NCI-H510A treated with DMSO at 0.1 percent for 48 hours (cell line): ENCODE measurements at places on chromosomes 6 and 20.

GRCh38 chr6:8881663-8882062 lies 446.3 kb upstream of the SLC35B3 start:
- no peak for DNase-seq

DNA sequence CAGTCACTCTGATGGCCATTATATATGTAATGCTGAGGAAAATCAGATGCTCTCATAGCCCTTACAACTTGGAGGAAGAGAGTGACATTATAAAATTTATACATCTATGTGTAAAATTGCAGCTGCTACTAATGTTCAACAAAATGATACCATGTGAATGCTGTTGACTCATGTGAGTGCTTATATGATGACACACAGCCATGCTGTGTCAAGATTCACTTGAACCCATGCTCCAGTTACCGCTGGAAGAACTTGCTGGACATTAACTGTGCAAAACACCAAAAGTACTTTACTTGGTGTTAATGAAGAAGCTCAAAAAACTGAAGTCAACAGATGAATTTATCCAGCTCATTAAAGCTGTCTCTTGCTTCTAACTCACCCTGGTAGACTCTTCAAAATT lies 318.9 kb upstream of the PLCB4 start:
- no peak for DNase-seq

DNA sequence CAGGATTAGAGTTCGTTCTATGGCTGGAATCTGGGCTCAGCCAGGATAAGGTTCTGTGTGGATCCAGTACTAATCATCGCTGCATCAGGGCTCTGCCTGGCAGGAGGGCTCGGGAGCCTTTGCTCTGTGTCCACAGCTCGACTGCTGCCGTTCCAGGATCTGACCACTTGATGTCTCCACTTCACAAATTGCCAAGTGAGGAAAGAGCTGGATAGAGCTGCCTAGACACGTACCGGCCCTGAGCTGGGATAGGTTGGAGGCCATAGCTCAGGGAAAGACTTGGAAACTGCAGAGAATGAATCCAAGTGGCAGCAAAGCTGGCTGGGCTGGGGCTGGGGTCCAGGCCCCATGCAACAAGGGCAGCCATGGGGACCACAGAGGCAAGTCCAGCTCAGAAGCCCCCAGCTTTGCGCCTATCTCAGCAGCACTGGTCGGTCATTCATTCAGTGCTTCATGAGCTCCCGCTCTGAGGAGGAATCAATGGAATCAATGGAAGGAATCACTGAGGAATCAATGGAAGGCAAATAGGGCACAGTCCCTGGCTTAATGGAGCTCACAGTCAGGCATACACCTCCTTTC lies 38.0 kb upstream of the TOP1 start:
- DNase-seq: peak; percentile 85

DNA sequence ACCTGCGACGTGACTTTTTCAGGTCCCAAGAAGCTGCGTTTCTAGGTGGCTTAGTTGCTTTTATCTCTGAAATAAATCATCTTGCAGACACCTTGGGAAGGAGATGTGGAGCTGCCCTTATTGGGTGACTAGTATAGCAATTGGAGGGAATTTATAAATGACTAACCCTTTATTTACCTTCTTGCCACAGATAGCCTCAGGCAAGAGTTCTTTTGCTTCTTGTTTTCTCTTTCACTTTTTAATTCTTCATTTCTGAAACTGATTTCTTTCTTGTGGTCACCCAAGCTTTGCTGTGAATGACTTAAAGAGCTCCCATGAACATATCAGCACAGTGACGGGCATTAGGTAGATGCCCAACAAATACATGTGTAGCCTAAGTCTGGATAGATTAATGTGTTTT lies 3.0 kb downstream of the ADGRF4 start:
- no peak for DNase-seq

GRCh38 chr6:38239719-38240451 lies 399.8 kb downstream of the BTBD9 start:
- DNase-seq: no peak

DNA sequence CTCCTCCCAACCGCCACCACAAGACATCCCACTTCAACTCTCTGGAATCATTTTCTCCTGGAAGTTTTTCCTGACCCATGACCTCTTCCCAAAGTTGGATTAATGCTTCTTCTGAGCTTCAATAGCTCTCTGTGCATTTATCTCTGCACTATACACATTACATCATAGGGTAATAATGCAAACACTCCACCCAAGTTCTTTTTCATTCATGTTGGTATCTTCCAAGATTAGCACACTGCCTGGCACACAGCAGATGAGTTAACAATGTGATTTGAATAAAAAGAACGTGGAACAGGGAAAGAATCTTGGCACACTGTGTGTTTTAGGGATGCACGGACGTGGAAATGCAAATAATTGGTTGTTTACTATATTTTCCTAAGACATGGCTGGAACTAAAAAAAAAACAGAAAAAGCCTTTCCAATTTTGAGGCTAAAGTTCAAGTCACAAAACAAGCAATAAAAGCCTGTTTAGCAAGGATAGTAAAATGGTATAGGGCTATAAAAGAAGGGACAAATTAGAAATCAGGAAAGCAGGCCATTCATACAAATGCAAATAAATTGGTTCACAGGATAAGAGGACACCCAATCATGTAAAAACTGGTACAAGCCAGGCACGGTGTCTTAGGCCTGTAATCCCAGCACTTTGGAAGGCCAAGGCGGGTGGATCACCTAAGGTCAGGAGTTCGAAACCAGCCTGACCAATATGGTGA lies 1.6 kb upstream of the FAM135A start:
- no peak for DNase-seq

DNA sequence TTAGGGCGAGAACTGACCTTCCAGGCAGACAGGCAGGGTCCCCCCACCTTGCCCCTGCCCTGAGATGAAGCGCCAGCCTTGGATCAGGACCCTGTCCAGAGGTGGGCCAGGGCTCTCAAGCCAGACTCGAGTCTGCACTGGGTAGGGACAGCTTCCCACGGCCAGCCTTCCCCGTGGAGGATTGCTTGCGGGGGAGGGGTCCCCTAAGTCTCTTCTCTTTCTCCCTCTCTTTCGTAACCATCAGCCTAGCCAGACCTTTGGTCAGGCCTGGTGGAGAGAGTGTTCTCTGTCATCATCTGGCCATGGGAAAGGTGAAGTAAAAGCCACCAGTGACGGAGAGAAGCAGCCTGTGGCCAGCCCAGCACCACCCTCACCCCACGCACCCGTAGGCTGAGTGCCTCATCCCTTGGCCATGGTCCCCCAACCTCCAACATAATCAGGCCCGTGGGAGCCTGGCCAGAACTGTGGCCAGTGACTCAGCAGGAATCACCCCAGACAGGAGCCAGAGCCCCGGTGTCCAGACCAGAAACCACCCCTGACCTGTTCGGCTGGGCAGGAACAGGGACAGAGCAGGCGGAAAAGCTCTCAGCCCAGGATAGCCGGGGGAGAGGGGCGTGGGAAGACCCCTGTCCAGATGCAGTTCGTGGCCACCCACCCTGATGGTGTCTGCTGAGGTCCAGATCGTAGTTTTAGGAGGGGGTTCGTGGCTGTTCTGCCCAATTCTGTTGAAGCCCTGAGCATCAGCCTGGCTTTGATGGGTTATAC lies 47.1 kb downstream of the SNAI1 start:
- no peak for DNase-seq

DNA sequence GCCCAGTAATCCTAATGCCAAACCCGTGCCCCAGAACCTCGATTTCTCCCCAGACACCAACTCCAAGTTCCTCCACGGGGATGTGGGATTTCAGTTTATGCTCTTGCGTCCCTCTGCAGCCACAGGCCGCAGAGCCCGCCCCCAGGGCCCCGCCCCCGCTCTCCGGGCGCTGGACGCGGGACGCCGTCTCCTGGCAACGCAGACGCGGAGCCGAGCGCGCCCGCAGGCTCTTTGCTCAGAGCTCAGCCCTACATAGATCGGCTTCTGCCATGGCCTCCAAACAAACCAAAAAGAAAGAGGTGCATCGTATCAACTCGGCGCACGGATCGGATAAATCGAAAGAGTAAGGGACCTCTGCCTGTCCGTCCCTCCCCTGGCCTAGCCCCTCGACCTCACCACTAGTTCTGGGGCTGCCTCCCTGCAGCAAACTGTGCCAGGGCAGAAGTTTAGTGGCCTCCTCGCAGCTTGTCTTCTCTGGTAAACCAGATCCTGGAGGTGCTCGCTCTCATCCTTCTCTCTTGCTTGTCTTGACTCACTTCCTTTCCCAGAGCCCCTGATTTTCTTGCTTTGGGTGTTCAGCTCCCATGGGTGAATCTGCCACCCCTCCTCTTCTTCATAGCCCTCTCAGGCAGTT lies at the start of gene ADGB:
Gene ADGB, plus strand, starts transcription at position 201 of the 634 bp plus-strand sequence. Its CDS starts 69 bp downstream, at position 270.
- peak; percentile 20 for DNase-seq

DNA sequence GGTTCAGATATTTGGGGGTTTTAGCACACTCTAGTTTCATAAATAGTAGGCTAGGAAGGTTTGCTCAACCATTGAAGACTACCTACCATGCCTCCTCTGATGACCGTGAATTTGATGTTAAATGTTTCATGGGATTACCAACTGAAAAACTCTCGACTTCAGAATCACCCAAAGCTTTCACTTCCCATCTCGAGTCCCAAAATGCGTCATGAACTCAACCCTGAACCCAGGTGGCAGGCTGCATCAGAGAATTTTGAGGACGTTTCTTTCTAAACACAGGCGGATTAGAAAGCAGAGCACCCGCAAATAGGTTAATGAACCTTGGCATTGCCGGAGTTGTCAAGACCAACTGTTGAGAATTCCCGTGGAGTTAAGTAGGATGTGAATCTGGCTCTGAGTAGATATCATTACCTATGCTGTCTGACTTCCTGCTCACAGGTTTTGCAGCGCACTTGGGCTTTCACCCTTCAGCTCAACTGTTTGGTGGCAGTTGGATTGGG lies 98.4 kb upstream of the ADTRP start:
- DNase-seq: no peak

- DNase-seq: no peak
Observed at GRCh38 chr6:41441598-41442351, 104.4 kb upstream of the FOXP4 start.

- DNase-seq: no peak
Observed at GRCh38 chr20:58514321-58515232, 622 bp downstream of the APCDD1L start.

GRCh38 chr20:46709055-46709458 lies 392 bp upstream of the SLC2A10 start:
- DNase-seq: no peak

DNA sequence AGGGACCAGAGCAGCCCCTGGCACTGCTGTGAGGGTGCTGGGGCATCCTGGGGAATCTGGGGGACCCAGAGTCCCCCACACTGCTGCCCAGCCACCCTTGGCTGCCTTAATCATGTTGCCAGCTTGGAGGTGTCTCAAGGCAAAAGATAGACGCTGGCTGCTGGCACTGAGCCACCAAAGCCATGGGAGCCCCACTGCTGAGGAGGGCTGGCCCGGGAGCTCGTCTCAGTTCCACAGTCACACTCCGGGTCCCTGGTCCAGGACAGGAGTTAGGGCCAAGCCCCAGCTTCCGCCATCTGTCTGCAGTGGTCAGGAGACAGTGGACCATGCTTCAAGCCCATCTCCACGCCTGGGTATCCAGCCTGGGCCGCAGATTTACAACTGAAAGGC lies 41.0 kb upstream of the HMGA1 start:
- DNase-seq: no peak

GRCh38 chr20:40813029-40813431 lies 124.0 kb upstream of the MAFB start:
- DNase-seq: no peak

GRCh38 chr6:5905431-5906339 lies 101.0 kb downstream of the NRN1 start:
- no peak for DNase-seq

GRCh38 chr20:709423-709822 lies 33.8 kb upstream of the SCRT2 start:
- DNase-seq: peak; percentile 24

- DNase-seq: no peak
Observed at GRCh38 chr6:151015101-151015700, 149.7 kb downstream of the MTHFD1L start.

- no peak for DNase-seq
Observed at GRCh38 chr20:22586645-22587310, 2.4 kb upstream of the FOXA2 start.

DNA sequence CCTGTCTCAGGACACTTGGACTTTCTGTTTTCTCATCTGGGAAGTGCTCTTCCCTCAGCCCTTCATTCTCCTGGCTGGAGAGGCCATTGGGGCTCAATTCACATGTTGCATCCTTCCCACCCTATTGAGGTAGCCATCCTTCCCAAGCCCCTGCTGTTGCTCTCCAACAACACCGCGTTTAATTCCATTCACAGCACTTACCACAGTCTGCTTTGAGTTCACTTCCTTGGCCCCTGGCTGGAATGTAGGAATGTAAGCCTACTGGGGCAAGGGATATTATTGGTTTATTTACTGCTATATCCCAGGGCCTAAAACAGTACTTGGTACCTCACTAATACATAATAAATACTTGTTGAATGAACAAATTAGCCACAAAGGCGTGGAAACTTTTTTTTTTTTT lies 6.7 kb upstream of the GFOD1 start:
- no peak for DNase-seq

- DNase-seq: no peak
Observed at GRCh38 chr20:47705497-47705856, 79.8 kb downstream of the SULF2 start.

DNA sequence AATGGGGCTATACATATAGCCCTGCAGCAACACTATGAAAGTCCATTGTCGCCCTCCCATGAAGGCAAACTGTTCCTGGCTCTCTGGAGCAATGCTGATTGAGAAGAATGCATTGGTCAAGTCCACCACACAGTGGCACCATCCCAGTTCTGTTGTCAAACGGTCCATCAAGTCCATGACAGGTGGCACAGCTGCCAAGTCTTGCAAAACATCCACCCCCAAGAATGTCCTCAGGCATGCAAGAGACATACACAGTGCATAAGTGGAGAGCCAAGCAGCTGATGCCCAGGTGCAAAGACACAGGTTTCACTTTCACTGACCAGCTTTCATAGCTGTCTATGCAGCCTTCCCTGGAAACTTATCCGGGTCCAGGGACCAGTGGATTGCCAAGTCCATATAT lies 17.5 kb downstream of the ZNF391 start:
- DNase-seq: no peak

GRCh38 chr6:114061741-114062140 lies 90.8 kb upstream of the HDAC2 start:
- DNase-seq: no peak

DNA sequence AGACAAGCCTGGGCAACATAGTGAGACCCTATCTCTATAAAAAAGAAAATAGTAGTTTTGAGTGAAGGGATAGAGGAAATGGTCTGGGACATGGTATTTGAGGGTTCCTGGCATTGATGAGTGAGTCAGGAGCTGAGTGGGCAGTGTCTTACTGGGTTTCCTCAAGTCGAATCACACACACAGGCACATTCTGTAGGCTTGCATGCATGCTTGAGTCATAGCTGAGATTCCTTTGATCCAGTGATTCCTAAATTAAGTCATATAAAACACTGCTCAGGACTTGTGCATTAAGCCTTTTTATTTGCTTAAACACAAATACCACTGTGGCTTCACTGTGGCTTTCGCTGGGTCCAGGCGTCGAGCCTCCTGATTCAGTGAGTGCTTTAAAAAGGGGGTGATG lies 71.8 kb upstream of the TMEM181 start:
- no peak for DNase-seq

- DNase-seq: no peak
Observed at GRCh38 chr6:4906293-4907276, 97.3 kb downstream of the RPP40 start.
